ENCODE measurements at places on chromosomes 1 and 21.

GRCh38 chr1:245014247-245015029, 140.3 kb upstream of the KIF26B start:
- DNase-seq: no peak

- no peak for DNase-seq
Observed at GRCh38 chr1:228765168-228765946, 30.1 kb downstream of the RHOU start.

DNA sequence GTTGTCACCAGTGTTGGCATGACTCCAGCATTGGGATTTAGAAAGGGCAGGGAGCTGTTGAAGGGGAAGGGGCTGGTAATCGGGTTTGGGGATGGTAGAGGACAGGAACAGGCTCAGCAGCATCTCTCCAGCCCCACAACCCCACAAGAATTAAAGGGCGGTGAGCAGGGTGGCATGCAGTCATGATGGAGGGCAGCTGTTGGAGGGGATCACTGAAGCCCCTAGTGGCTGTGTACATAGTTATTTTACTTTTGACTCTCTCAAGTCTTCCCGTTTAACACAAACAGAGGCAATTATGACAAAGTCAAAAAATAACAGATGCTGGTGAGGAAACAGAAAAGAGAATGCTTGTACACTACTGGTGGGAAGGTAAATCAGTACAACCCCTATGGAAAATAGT, 213.8 kb downstream of the URB2 start:
- no peak for DNase-seq

DNA sequence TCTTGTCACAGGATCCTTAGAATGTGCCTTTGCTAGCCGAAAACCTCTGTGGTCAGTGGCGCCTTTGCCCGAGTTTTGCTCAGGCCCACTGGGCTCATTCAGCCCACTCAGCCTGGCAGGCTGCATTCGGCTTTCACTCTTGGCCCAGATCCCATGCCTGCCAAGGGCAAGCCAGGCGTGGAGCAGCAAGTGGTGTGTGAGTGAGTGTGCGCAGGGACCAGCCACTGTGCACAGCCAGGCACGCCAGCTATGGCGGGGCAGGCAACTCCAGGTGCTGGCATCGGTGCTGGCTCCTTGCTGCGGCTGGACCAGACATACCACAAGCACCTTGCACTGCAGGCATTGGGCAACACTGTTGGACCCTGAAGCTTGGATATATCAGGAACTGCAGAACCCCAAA, 1145.1 kb upstream of the NCAM2 start:
- no peak for DNase-seq

GRCh38 chr1:21290546-21290944, 282 bp upstream of the ECE1 start:
- no peak for DNase-seq

- no peak for DNase-seq
Observed at GRCh38 chr1:211082824-211083223, 51.1 kb downstream of the KCNH1 start.

GRCh38 chr1:118396829-118397495, 211.9 kb upstream of the SPAG17 start:
- no peak for DNase-seq

GRCh38 chr21:35335951-35336446, 286.9 kb upstream of the RUNX1 start:
- DNase-seq: no peak

GRCh38 chr1:46403916-46404315, 9.8 kb downstream of the FAAH start:
- no peak for DNase-seq

GRCh38 chr1:160850541-160850940, 12.1 kb downstream of the CD244 start:
- DNase-seq: no peak

DNA sequence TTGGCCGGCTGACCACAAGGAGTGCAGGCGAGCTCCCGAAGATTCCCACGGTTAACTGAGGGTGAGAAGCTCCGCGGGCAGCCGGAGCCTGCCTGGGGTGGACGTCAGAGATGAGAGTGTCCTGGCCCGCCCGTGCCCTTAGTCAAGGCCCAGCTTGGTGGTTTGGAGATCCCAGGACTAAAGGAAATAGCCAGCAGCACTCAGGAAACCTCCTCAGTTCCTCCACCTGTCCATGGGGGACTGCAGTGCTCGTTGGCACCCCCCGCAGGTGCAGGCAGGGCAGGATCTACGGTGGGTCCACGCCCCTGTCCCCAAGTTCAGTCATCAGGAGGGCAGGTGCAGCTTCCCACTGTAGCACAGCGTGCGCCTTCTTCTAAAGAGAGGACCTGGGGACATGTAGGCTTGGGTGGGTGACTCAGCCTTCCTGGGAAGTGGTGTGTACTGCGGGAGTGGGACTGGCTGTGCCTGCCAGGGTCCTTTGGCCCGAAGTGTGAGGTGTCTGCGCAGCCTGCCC, 32.5 kb downstream of the SLX9 start:
- DNase-seq: no peak

GRCh38 chr1:206415942-206416341, 54.3 kb upstream of the IKBKE start:
- DNase-seq: no peak

- DNase-seq: no peak
Observed at GRCh38 chr1:213127074-213127473, 76.0 kb downstream of the RPS6KC1 start.

- no peak for DNase-seq
Observed at GRCh38 chr21:22536509-22536908, 1538.3 kb downstream of the NCAM2 start.

DNA sequence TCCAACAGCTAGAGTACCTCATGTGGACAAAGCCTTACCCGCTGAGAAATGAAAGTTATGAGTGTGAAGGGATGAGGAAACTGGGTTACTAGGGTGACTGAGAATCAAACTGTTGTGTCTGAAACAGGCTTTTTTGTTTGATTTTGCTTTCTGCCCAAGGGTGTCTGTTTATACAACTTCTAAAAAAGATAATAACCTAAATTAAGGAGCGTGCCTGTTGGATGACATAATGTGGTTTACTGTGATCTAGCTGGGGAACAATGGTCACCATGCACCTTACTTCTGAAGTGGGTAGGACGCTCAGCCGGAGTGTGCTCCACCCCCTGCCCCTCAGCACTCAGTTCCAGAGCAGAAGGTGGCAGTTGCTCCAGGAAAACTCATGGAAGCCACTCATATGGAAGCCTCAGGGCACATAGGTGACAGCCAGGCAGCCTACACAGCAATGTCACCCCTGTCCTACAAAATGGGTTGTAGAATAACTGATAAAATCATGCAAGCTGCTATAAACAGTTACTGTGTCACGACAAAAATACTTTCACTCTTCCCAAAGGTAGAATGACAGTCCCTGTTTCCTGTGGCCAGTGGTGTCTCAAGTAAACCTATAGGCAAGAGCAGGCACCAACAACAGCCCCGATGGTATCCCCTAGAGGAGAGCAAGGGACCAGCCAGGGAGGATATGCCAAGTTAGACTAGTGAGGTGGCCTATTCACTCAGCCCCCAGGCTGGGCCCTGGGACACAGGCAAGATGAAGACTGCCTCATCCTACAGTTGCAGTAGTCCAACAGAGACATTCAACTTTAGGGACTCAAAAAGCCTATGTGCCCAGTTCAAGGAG, 29.3 kb downstream of the SIPA1L2 start:
- DNase-seq: no peak

DNA sequence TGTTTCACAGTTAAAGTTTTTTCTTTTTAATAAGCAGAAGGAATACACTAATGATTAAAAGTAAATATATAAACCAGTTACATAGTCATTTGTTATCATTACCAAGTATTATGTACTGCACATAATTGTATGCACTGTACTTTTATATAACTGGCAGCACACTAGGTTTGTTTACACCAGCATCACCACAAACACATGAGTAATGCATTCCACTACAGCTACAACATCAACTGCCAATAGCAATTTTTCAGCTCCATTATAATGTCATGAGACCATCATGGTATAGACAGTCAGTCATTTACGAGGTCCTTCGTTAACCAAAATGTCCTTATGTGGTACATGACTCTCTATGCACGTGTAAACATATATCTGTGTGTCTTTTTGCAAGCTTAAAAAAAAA, 35.2 kb downstream of the SCYL3 start:
- DNase-seq: no peak
